Activated CD4-positive, alpha-beta T cell treated with anti-CD3 and anti-CD28 coated beads, Interleukin-2, amount 10 ng/mL, durations not matched to agents 7 days and 5 days (primary cell): ENCODE measurements at places on chromosomes 12 and 14.
A peak's percentile ranks its signal among the peaks of the same experiment; 100 is the strongest.

GRCh38 chr12:107906707-107907106 is 132.2 kb downstream of the ASCL4 start:
- DNase-seq, result no peak

DNA sequence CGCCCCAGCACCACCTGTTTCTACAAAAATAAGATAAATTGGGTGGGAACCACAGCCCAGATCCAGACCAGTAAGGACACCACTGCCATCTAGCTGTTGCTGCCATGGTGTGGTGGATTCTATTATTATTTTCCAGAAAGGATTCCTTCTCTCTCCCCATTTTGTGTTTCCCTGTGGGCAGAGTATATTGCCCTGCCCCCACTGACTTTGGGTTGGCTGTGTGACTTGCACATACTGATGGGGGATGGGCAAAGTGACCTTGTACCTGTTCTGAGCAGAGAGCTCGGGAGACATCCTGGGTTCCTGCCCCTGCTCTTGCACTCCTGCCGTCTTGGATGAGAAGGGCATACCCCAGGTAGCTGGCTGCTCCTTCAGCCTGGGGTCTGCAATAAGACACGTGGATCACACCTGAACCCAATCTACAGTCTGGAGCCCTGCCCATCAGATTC is 24.3 kb downstream of the MOAP1 start:
- peak; percentile 14 for DNase-seq

DNA sequence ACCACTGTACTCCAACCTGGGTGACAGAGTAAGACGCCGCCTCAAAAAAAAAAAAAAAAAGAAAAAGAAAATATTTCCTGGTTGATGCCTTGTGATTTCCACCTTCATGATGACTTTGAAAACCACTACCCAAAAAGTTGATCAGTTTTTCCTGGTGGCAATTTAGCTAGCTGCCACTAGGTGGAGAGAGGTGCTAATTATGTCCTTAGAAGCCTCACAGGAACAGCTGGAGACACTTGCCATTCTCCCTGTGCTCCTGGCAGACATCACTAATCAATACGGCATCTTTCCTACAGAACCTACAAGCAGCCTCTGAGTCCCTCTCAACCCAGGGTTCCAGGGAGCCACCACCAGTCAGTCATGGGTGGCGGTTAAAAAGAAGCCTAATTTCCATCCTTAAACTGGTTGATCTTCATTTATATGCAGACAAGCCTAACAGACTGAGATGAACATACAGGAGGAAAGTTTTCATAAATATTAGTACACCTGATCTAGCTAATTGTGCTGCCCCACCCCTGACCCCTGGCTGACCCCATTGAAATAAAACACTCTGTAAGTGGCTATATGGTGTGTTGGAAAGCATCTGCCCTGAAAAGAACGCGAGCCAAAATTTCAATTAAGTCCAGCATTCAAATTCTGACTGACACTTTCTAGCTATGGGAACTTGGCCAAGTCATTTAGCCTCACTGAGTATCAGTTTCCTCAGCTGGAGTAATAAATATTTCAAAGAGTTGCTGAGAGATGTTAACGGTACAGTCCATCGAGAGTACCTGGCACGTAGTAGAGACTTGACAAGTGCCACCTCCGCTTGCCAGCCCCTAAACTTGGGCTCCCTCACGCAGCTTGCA is 6.2 kb upstream of the OAS1 start:
- DNase-seq, result peak; percentile 60

DNA sequence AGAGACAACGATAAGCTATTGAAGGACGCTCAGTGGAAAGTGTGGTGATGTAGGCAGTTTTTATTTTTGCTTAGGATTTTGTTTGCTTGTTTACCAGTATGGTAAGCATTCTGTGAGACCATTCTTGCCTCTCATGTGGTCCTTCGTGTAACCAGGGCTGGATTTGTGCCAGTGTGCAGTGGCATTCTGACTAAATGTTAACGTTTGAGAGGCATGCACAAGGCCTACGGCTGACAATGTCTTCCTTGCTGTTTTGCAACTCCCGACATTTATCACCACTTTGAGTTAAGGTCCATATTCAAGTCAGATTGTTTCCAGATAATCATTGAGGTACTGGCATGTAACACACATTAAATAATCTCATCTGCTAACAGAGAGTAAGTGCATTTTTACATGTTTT is 102.3 kb upstream of the BCAT1 start:
- peak; percentile 12 for DNase-seq

DNA sequence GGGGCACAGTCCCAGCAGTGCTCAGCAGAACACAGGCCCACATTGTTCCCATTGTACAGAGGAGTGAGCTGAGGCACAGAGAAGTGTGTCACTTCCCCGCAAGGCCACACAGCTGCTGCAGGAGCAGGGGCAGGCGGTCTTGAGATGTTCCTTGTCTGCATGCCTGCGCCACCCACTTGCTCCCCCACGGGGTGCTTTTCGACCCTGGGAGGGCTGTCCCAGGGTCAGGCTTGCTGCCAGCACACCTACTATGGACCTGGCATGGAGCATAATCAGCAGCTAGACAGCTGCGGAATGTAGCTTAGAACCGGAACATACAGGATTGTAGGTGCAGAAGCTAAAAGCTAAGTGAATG is 7.8 kb upstream of the EP400 start:
- DNase-seq, result no peak
